ENCODE measurements at places on chromosomes 11 and 22. TPM values are rescaled to one million over a fixed set of nuclear protein-coding genes. Genes with fewer than 3 reads are reported as not detected.

The FGF4 gene
- polyA plus RNA-seq, result not detected

The MRGPRE gene
- not detected for polyA plus RNA-seq

The KLHL35 gene
- polyA plus RNA-seq, result 0.45 TPM

The LIF gene
- not detected for polyA plus RNA-seq

The CCDC188 gene
- polyA plus RNA-seq, result not detected

The MRPL21 gene
- 23.8 TPM for polyA plus RNA-seq

The ST14 gene
- polyA plus RNA-seq, result 36.2 TPM

The CD3E gene
- 9.5 TPM for polyA plus RNA-seq

The ACCS gene
- 58.5 TPM for polyA plus RNA-seq

The CRYBA4 gene
- not detected for polyA plus RNA-seq

GRCh38 chr11:25993016-25993415, 338.9 kb upstream of the ANO3 start:
- DNase-seq, result no peak

- no peak for DNase-seq
Observed at GRCh38 chr11:65104628-65105027, 7.0 kb upstream of the TM7SF2 start.

GRCh38 chr11:134022748-134023147, 46.1 kb upstream of the JAM3 start:
- no peak for DNase-seq

DNA sequence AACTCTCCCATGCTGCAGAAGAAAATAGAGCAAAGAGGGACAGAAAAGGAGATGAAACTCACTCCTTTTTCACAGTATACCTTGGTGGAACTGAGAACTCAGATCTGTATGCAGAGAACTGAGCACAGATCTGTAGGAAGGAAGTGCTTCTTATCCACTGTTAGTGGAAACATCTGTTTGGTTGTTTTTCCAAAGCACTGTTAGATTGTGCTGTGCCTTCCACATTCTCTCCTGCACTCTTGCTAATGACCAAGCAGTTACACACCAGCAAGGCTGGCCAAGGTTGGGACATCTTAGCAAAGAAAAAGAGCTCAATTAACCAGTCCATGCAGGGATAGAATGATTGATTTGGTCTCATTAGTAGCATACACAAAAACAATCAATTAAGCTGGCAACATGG, 20.1 kb upstream of the SIK2 start:
- no peak for DNase-seq

GRCh38 chr11:73260127-73260457, 12.0 kb upstream of the P2RY6 start:
- no peak for DNase-seq

DNA sequence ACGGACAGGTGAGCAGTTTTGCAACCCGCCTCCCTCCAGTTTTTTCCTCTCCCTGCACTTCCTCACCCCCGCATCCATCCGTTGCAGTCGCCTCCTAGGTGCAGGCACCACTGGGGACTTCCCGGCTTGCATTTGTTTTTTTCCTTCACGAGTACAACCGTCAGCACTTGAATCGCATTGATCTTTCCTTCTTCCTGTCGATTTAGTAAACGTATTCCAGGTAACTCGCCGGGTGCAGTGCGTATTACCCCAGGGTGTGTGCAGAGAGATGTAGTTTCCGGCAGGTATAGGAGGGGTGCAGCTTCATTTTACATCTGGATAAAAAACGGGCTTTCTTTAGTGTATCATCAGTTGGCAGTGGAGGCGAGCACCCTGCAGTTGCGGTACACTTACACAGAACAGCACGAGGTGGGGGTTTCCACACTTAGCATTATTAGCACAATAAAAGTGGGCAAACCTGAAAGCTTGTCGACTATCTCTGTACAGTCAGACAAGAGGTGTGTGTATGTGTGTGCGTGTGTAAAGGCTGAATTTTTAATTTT, at the start of gene SORL1-AS1:
Gene SORL1-AS1 (minus strand): TSS at position 359 of the 542 bp plus-strand sequence.
- peak; percentile 79 for DNase-seq

- peak; percentile 40 for DNase-seq
Observed at GRCh38 chr22:50184004-50184901, 1.5 kb upstream of the TRABD start.

DNA sequence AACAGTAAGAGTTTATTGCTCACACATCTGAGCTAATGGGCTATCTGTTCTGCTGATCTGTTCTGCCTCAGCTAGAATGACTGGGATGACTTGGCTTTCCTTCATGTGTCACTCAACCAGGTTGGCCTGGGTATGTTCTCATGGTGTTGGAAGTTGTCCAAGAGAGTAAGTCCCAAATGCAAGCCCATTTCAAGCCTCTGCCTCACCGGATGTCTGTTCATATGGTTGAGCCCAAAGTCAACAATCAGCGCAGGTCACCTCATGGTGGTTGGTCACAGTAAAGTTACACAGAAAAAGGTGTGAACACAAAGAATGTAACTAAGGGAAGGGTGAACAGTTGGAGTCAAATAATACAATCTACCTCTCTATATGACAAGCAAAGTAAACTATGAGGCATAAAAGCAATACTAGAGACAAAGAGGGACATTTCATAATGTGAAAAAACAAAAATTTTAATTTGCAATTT, 1.9 kb downstream of the GDPD4 start:
- no peak for DNase-seq

DNA sequence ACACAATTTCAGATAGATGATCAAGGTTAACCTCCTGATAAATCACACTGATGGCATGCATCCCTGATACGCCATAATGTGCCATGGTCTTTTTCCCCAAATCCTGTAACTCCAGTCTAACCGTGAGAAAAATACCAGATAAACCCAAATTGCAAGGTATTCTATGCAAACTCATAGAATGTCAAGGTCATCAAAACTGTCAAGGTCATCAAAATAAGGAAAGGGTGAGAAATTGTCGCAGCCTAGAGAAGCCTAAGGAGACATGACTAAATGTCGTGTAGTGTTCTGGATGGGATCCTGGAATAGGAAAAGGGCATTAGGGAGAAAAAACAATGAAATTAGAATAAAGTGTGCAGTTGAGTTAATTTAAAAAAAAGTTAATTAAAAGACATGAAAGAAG, 4.7 kb downstream of the TTC12 start:
- no peak for DNase-seq

GRCh38 chr11:18191376-18191775, 18.7 kb downstream of the MRGPRX4 start:
- no peak for DNase-seq

DNA sequence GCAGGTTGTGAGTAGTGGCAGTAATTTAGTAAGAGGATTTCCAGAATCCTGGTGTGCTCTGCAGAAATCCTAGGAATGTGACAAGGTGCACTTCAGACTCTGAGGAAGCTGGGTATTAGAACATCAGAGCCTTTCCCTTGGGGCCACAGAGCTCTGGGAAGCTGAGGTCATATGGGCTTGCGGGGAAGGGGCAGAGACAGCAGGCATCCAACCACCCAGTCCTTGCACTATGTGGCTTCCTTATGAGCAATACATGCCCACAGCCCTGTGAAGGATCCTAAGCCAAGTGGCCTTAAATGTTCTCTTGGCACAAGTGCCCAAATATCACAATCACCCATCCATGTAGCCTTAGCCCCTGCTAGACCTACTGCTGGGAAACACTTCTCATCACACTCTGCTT, 46.2 kb downstream of the P4HA3 start:
- DNase-seq, result no peak

GRCh38 chr11:45772986-45773785, 31.8 kb upstream of the SLC35C1 start:
- no peak for DNase-seq

- peak; percentile 80 for DNase-seq
Observed at GRCh38 chr22:36405671-36406538, 18.1 kb upstream of the MYH9 start.

DNA sequence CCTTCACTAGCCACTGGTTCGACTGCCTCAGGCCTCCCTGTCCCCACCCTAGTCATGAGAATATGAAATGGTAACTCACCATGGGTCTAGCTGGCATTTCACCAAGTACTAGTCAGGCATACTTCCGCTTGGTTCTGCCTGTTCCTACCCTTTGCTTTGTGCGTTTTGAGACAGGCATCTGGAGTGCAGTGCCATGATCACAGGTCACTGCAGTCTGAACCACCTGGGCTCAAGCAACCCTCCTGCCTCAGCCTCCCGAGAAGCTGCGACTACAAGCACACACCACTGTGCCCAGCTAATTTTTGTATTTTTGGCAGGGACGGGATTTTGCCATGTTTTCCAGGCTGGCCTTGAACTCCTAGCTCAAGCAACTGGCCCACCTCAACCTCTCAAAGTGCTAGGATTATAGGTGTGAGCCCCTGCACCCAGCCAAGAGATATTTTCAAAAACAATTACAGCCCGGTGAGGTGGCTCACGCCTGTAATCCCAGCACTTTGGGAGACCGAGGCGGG, 14.1 kb downstream of the HRAS start:
- no peak for DNase-seq

DNA sequence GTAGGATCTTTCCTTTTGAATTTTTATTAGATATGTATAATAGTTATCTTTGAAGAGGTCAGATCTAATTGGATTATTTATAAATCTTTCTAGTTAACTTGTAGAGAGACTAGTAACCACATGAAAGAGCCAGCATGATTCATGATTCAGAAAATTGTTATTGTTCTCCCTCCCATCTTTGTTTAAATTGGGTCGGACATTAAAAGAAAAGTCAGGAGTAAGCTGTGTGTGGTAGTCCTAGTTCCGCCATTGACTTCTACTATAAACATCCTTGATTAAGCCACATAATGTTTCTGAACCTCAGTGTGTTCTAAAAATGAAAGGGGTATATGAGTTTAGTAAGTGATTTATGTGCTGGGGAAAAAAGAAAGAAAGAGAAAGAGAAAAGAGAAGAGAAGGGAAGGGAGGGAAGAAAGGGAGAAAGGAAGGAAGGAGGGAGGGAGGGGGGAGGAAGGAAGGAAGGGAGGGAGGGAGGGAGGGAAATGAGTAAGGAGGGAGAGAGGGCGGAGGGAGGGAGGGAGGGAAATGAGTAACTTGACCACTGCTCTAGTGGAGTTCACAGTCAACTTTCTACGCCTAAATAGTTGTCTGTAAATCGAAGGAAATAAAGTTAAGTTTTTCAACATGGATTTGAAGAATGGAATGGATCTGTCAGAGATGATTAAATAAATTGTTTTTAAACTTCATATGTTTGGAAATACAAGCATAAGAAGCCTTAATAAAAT, 32.9 kb downstream of the SIK2 start:
- DNase-seq, result no peak

GRCh38 chr22:37748659-37749058, 51.8 kb downstream of the TRIOBP start:
- no peak for DNase-seq

Measured in B cell (primary cell).